Head of caudate nucleus (tissue), 42 donors: ENCODE measurements at places on chromosomes 1 and 21.

GRCh38 chr1:156379420-156380165, 10.6 kb downstream of the RHBG start:
- DNase-seq: peak; percentile 44

DNA sequence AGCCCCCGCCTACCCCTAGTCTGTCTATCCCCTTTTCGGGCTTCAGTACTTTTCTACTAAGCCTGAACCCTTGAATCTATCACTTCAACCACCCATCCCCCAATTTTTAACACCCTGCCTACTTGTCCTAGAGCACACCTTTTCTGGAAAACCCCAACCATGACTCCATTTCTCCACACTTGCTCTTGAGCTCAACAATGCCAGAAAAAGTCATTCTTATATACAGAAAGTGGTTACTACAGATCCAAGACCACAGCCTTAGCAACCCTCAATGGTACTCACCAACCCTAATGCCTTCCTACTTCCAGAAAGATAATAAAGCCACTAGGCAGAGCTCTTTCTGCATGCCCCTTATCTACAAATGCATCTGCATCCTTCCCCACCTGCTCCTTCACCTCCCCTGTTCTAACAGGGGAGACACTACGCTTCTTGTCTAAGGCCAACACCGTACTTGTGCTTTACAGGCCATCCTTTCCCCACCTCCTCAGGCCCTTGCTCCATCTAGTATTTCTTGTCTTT, 41.2 kb downstream of the DMAP1 start:
- DNase-seq: no peak

DNA sequence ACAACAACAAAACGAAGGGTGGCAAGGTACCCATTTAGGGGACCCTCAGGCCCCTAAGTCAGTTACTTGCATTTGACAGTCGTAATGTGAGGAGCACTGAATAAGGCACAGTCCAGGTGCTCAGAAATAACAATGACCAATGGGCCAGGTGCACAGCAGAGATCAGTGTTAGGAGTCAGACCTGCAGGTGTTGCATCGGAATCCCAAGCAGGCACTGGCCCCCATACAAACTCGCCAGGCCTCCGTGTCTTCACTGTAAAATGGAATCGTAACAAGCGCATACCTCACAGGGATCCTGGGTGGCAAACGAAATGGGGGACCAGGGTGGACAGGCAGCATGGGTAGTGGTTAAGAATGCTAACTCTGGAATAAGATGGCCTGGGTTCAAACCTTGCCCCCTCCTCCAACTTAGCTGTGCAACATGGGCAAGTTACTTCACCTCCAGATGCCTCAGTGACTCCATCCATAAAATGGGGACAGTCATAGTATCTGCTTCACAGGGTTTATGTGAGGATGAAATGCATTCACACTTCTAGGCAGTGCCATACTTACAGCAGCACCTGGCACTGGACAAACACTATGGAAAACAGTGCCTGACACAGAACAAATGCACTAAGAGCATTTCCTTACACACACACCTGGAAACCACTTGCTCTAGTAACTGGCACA, 20.2 kb downstream of the RCAN1 start:
- no peak for DNase-seq

GRCh38 chr1:175192630-175193526, at the start of gene KIAA0040:
Gene KIAA0040 (minus strand): TSS chr1:175192776. CDS start chr1:175161013, 31,763 bp downstream.
- DNase-seq: peak; percentile 11
